ENCODE measurements at places on chromosomes 1 and 21. TPM values are rescaled to one million over a fixed set of nuclear protein-coding genes. Genes with fewer than 3 reads are reported as not detected.
A peak's percentile ranks its signal among the peaks of the same experiment; 100 is the strongest.

DNA sequence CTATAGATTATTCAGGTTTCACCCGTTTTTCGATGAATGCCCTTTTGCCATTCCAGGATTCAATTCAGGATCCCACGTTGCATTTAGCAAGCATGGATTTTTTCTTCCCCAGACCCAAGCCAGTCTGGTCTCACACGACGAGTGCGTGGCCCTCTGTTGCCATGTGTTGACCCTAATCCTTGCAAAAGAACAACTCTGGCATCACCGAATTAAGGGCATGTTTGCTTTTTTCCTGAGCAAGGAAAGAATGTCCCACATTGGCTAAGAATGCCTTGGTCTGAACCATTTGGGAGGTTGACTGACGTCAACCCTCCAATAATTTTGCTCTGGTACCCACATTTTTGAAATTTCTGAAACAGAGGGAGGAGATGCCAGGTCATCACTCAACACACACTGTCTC, 153.0 kb upstream of the WNT4 start:
- DNase-seq, result no peak

DNA sequence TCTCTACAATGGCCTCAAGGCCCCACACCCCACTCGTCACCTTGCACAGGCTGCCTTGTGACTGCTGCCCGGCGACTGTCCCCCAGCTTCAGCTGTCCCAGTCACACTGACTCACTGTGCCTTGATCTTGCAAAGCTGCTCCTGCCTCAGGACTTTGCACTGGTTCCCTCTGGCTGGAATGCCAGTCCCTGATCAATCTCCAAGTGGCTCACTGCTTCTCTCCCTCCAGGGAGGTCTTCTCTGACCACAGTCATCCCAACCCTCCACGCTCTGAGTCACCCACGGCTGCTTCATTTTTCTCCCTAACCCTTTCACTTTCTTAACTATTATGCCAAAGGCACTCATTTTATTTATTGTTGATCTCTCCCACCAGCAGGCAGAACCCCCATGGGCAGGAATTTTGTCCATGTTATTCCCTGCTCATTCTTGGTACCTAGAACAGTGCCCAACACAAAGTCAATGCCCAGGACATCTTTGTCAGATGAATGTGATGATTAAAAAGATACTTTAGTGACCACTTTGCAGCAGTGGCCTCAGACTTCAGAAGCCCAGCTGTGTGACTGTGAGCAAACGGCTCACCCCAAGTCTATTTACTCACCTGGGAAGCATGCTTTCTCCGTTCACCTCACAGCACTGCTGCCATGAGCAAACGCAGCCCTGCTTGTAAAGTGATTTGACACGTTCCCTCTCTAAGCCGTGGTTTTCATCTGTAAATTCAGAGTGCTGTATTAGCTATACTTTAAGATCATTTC, 53.4 kb downstream of the ZBTB18 start:
- no peak for DNase-seq

DNA sequence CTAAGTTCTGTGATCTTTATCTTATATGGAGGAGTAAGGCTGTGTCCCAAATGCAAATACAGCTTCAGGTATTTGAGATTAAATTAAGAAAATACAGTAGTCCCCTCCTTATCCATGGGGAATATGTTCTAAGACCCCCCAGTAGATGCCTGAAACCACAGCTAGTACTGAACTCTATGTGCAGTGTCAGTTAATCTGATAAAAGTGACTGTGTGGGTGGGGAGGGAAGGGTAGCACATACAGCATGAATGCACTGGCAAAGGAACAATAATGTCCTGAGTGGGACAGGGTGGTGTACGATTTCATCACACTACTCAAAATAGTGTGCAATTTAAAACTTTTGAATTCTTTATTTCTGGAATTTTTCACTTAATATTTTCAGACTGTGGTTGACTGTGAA, 83.1 kb downstream of the HS2ST1 start:
- DNase-seq, result no peak

GRCh38 chr1:38990386-38990737, 714 bp upstream of the AKIRIN1 start:
- DNase-seq, result peak; percentile 54

GRCh38 chr1:107459204-107459904, 318.5 kb downstream of the NTNG1 start:
- no peak for DNase-seq

GRCh38 chr1:39293375-39294070, 89.0 kb downstream of the MACF1 start:
- no peak for DNase-seq

The CIART gene
- total RNA-seq, result 11.7 TPM

The ANKRD34A gene
- total RNA-seq, result 2.5 TPM

GRCh38 chr1:161484613-161485012, 20.6 kb upstream of the FCGR2A start:
- no peak for DNase-seq

- DNase-seq, result no peak
Measured at GRCh38 chr1:197696372-197696771, 78.9 kb downstream of the DENND1B start.

DNA sequence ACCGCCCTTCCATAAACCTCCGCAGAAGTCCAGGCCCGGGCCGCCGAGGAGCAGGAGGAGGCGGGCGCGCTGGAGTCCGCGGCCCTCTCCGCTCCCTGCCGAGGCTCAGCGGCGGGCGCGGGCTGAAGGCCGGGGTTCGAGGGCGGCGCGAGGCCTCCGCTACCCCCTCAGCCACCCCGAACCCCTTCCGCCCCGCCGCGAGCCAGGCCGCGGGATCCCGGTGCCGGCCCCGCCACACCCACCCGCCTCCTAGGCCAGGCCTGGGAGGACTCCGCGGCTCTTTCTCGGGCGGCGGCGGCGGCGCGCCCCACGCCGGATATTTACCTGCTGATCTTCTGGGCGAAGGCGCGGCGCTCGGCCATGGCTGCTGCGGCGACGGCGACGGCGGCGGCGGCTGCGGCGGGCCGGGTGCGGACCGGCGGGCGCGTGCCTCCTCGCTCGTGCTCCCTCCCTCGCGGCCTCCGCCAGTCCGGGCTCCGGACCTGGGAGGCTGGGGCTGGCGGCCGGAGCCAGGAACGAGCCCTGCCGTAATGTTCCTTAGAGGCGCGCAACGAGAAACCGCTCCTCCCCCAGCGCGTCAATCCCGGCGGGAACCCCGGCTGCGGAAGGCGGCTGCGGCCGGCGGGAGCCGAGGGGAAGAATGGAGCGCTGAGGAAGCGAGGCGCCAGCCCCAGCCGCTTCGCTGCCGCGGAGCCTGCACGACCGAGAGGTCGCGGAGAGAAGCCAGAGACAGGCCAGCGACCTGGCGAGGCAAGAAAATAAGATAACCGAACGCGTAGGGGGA, at the start of gene DOCK7:
TSS of gene DOCK7 (minus strand) at position 484 of the 784 bp plus-strand sequence. CDS start at position 362, 122 bp downstream.
- peak; percentile 82 for DNase-seq

DNA sequence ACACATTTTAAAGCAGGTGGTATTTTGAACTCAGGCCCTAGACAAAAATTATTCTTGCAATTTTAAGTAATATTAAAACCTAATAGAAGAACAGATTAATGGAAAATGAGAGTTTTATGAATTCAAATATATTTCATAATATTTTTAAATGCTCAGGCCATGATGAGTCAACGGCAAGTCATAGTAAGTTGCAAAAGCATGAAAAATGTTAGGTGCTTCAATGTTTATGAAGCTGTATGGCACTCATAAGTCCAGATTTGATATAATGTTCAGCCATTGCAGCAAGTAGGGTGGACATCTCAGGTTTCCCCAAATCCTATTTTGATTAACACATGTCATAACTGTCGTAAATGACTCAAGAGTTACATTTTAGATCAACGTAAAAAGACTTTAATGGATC, 112.6 kb downstream of the GRIK1 start:
- DNase-seq, result no peak

GRCh38 chr21:28826021-28826420, 166.7 kb downstream of the LTN1 start:
- DNase-seq, result no peak

The PODN gene
- not detected for total RNA-seq

DNA sequence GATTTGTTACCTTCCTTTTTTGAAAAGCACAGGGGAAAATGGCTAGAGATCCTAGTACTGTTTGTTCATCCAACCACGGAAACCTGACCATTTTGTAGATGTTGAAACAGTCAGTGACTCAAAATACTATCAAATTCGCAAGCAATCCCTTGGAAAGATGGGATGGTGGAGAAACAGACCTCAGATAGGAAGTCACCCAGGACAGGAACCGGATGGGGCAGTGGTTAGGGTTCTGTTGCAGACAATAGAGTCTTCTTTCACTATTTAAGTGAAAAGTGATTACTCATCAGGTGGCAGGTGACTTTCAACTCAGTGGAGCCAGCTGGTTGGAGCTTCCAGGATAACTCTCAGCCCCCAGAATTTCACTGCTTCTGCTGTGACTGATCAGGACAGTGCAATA, 17.0 kb downstream of the LHX4 start:
- DNase-seq, result no peak

DNA sequence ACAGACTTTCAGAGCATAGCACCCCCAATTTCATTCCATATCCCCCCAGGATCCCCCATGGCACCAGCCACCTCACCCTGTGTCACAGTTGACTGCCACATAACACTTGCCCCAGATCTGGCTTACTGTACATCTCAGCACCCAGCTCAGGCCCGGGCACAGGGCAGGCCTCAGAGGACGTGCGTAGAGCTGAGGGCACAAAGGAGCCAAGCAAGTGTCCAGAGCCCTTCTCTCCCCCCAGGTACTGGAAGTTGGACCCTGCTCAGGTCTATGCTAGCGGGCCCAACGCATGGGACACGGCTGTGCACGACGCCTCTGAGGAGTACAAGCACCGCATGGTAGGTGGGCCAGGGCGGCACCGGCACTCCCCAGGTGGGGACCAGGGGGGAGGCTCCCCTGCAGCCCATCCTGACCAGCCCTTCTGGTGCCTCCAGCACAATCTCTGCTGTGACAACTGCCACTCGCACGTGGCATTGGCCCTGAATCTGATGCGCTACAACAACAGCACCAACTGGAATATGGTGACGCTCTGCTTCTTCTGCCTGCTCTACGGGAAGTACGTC, 8.0 kb upstream of the SYTL1 start:
- DNase-seq, result no peak

- DNase-seq, result no peak
Measured at GRCh38 chr1:38608202-38608864, 251.2 kb downstream of the RRAGC start.

- DNase-seq, result no peak
Measured at GRCh38 chr1:231721436-231721835, 94.8 kb downstream of the DISC1 start.

The FAM3B gene
- total RNA-seq, result not detected

DNA sequence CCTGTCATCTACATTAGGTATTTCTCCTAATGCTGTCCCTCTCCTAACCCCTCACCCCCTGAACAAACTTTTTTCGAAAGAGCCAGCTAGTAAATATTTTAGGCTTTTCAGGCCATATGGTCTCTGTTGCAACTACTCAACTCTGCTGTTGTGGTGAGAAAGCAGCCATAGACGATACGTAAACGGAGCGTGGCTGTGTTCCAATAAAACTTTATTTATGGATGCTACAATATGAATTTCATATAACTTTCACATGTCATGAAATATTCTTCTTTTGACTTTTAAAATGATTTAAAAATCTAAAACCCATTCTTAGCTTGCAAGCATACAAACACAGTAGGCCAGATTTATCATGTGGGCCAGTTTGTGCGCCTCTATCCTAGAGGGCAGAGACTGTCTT, 11.2 kb upstream of the RPS6KA1 start:
- no peak for DNase-seq

- DNase-seq, result no peak
Measured at GRCh38 chr1:50667710-50668356, 244.6 kb upstream of the DMRTA2 start.

DNA sequence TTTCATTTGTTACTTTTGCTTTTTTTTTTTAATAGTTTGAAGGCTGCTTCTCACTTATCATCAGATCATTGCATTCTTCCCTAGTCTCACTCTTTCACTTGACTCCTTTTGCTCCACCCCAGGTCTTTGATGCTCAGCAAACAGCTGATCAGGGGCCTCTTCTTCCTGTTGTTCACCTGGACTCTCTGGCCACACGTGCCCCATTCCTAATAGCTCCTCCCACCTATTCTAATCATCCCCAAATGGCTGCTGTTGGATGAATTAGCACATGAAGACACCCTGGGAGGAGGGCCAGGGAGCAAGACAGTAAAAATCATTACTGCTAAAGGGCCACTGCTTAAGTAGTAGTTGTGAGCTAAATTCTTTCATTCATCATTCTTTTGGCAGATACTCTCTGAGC, 119.5 kb downstream of the MAB21L3 start:
- DNase-seq, result no peak

The TRIM46 gene
- total RNA-seq, result 0.14 TPM

- peak; percentile 24 for DNase-seq
Measured at GRCh38 chr1:162373541-162374260, 3.0 kb downstream of the SPATA46 start.

The DHCR24 gene
- 101 TPM for total RNA-seq

The LEFTY1 gene
- total RNA-seq, result not detected

The WNT3A gene
- total RNA-seq, result not detected

- no peak for DNase-seq
Measured at GRCh38 chr1:197783510-197783948, 8.2 kb upstream of the DENND1B start.

GRCh38 chr21:33110340-33110715, 40.4 kb downstream of the OLIG1 start:
- DNase-seq, result no peak

DNA sequence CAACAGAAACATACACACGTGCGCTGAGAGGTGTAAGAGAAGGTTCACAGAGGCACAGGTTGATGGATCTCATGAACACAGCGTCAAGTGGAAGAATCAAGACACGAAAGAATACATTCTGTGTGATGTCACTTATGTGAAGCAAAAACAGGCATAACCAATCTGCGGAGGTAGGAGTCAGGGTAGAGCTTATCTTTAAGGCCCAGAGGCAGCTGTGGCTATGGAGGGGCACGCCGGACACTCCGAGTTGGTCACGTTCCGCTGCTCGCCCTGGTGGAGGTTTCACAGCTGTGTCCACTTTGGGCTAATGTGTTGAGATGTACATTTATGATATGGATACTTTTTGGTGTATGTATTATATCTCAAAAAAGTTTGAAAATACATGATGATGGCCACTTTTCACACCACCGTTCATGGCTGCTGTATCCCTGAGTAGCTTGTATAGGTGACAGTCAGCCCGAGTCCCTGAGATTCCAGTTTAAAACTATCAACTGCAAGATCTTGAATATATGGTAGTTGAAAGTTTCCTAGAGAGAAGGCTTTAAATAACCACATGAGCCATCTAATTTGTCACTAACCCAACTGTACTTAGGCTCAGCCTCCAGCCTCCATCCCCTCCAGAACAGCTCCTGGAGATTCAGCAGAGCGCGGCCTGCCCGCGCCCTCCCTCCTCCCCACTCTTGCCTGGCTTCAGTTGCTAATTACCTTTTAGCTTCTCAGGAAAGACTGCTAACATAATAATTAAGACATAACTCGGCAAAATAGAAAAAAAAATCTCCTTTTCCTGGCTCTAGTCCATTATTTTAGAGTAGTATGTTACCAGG, 6.7 kb upstream of the ADARB1 start:
- DNase-seq, result no peak

The REN gene
- total RNA-seq, result not detected

The ADCY10 gene
- total RNA-seq, result not detected

- peak; percentile 38 for DNase-seq
Measured at GRCh38 chr1:14875524-14876509, 277.3 kb downstream of the KAZN start.

GRCh38 chr1:34164771-34165391, at the start of gene CSMD2:
CSMD2 (minus strand) TSS chr1:34165230; CDS start chr1:34165097, 133 bp downstream.
- peak; percentile 75 for DNase-seq

- DNase-seq, result no peak
Measured at GRCh38 chr1:204853436-204853835, 17.2 kb upstream of the NFASC start.

The CD52 gene
- total RNA-seq, result 2.3 TPM

The FCN3 gene
- total RNA-seq, result not detected

The SESN2 gene
- total RNA-seq, result 56.6 TPM

- DNase-seq, result no peak
Measured at GRCh38 chr1:28027660-28028059, 60.8 kb downstream of the EYA3 start.
